Adipose tissue (tissue), 3 donors: ENCODE measurements at places on chromosomes 1 and 21. TPM values are rescaled to one million over a fixed set of nuclear protein-coding genes. Genes with fewer than 3 reads are reported as not detected.

PRAMEF27 gene
- not detected for polyA plus RNA-seq

ZNF593OS gene
- not detected for polyA plus RNA-seq

MSH4 gene
- polyA plus RNA-seq, result 0.11 TPM

OR2L8 gene
- polyA plus RNA-seq, result not detected

RBP7 gene
- polyA plus RNA-seq, result 14.7 TPM

ADAMTS1 gene
- 26.7 TPM for polyA plus RNA-seq

TTC24 gene
- polyA plus RNA-seq, result 0.10 TPM

ADGRL2 gene
- polyA plus RNA-seq, result 11.9 TPM

PDE9A gene
- 6.2 TPM for polyA plus RNA-seq

RRP15 gene
- polyA plus RNA-seq, result 8.2 TPM
